Stimulated activated CD4-positive, alpha-beta T cell treated with anti-CD3 and anti-CD28 coated beads, Interleukin-15, amount 100 ng/mL, for 48 hours (primary cell): ENCODE measurements at places on chromosomes 2 and 18.
A peak's percentile ranks its signal among the peaks of the same experiment; 100 is the strongest.

DNA sequence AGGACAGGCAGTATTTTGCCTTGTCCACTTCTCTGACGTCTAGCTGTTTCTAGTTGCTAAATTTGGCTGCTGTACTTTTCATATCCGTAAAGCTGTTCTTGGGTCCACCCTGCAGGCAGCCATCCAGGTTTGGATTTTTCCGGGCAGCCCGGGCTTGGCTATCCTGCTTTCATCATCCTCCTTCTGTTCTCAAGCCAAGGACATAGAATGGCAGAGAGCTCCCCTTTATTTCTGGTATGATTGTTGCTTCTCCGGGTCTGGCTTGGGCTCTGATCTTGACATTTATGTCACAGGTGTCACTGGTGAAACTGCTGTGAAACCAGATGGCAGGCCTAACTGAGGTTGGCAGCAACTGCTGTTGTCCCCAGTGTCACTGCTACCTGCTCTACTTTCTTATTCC is 35.5 kb downstream of the SCN2A start:
- no peak for DNase-seq

DNA sequence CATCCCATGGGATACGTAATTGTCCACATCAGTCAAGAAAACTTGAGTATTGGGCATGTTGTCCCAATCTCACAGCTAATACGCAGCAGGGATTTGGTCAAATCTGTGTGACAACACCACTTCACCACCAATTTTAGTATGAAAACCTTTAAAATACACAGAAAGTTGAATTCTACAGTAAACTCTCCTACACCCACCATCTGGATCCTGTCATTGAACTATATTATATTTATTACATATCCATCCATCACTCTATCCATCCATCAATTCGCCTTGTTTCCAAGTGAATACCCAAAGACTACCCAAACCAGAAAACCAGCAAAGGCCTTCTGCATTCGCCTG is 846 bp upstream of the FKBP7 start:
- no peak for DNase-seq

- DNase-seq, result no peak
Measured at GRCh38 chr18:57649556-57650500, 28.2 kb upstream of the NARS1 start.

DNA sequence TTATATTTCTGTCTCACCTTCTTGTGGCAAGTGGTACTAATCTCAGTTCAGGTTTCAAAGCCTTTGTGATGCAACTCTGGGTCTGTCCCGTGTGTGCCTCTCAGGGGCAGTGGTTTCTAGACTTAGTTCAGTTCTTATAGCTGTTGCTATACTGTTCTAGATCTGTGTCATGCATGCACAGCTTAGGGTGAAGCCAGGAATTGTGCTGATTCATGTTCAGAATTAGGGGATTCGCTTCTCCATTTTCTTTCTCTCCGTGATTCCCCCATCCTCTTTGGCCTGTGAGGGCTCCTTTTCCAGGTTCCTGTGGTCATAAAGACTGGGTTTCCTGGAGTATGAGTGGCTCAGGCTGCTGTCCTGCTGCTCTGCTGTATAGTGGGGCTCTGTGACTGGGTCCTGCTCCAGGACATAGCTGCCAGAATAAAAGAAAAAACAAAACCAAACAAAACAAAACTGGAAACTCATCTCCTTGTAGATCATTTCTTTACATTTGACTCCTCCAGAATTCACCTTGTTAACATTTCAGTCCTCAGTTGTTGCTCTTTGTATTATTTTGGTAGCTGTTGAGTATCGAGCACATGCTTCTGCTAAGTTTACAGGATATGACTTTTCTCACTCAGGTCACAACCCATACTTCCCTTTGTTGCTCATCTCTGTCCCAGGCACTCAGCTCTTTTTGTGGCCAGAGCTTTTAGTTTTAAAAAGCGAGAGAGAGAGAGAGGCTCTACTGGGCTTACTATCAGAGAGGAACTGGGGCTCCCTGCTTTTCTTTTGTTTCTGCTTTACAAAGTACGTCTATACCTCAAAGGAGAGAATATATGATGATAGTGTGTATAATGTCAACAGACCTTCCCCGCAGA is 34.2 kb downstream of the CERS6 start:
- peak; percentile 41 for DNase-seq

DNA sequence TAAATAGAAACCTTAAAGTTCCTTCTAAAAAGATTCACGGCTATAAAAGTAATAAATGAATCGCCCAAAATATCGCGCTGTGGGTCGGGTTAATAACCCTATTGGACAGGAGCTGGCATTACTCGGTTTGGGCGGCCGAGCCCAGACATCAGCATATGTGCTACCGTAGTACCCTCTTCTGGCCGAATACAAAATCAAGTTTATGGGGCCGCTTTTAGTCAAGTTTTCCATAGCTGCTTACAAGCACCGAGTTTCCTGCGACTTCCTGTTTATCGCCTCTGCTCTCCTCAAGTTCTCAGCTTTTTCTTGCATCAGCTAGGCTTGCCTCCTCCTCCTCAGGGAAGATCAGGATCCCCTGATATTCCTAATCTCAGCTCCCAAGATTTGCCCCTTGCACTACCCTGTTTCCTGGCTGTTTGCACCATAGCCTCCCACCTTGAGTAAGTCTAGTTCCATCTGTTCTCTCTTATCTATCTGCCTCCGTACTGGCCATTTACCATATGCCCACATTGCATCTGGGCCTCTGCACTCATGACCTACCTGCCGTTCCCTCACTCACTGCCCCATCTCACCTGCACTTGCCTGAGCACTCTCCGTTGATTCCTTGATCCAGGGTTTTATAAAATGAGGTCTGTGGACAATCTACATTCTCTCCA is 56.1 kb downstream of the SLC35F5 start:
- no peak for DNase-seq

DNA sequence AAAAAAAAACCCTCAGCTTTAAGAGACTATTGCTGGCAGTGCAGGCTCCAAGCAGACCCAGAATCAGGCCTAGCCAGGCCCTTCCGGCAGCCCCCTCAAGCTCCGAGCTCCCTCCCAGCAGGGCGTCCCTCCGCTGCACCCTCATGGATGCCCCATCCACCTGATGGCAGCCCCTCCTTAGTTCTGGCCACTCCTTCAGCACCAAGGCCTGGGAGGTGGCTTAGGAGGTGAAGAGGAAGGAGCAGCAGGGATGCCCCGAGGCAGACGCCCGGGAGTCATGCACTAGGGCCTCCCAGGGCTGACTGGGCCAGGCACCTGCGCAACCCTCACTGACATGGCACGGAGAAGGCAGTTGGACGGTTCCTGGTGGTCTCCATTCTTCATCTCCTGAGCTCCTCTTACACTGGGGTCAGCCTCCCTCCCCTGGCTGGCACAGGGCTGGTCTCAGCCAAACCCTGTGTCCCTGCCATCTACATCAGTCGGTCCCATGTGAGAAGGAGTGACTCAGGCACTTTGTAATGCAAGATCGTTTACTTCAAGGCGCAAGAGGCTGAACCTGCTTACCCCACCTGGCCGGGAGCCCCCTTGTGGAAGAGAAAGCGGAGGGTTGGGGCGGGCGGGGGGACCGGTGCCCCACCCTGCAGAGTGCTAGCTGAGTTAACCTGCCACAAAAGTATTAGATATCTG is 53.5 kb upstream of the ID2 start:
- no peak for DNase-seq

DNA sequence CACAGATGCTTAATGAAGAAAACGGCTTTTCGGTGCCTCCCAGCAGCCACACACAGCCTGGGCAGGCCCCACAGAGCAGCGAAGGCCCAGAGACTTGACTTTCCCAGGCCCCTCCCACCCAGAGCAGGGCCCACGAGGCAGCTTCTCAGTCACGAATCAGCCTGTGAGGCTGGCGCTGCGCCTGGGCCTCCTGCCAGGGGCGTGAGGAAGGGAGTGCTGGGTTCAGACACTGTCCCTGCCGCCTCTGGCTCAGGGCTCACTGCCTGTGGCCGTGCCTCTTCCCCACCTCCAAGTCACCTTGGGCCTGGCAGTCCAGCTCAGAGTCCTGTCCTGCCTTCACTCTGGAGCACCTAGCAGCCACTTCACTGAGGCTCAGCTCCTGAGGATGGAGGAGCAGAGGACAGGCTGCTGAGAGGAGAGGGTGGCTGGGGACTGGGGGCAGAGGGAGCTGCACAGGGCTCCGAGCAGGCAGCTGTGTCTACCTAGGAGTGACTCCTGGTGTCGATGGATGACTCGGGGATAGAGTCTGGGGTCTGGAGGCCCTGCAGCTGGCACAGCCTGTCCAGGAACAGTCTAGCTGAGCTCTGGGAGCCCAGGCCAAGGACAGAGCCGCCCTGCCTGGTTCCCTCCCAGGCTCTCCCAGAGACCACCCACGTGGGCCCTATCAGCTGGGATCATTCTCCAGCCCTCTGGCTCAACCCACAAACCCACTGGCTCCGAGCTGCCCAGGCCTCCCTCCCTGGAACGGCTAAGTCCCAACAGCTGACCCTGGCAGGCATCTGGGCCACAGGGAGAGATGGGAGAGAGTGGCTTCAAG is 36.4 kb upstream of the FOSL2 start:
- no peak for DNase-seq

GRCh38 chr2:1907849-1908533 is 163.7 kb upstream of the PXDN start:
- DNase-seq, result no peak
